Sigmoid colon (tissue), 7 donors: ENCODE measurements at places on chromosomes 1 and 21. TPM values are rescaled to one million over a fixed set of nuclear protein-coding genes. Genes with fewer than 3 reads are reported as not detected.

DNA sequence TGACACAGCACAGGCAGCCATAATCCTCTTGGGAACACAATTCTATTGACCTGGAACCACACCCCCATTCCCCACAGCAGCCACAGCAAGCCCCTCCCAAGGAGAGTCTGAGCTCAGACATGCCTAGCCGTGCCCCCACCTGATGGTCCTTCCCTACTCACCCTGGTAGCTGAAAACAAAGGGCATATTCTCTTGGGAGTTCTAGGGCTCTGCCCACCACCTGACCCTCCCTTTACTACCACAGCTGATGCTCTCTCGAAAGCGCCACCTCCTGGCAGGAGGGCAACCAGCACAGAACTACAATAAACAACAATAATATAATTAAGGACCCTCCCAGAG, 184.8 kb upstream of the COA6 start:
- DNase-seq, result no peak

DNA sequence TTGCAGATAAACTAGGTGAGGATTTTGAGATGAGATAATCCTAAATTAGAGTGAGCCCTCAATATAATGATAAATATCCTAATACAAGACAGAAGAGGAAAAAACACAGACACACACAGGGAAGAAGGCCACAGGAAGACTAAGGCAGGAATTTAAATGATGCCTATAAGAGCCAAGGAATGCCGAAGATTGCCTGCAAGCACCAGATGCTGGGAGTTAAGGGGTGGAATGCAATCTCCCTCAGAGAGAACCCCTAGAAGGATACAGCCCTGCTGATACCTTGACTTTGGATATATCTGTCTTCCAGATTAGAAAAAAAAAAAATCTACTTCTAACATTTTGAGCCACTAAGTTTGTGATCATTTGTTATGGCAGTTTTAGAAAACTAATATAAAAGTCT, 299.7 kb upstream of the PRMT6 start:
- DNase-seq, result no peak

GRCh38 chr1:42951588-42951987, 7.1 kb downstream of the SLC2A1 start:
- no peak for DNase-seq

- DNase-seq, result no peak
These were observed 64.2 kb upstream of the ERRFI1 start for GRCh38 chr1:8090241-8090702.

FTCD gene
- total RNA-seq, result not detected

FMO5 gene
- 7.1 TPM for total RNA-seq

- no peak for DNase-seq
These were observed 4.8 kb downstream of the MFSD2A start for GRCh38 chr1:39959651-39960333.

HTR6 gene
- not detected for total RNA-seq

DNA sequence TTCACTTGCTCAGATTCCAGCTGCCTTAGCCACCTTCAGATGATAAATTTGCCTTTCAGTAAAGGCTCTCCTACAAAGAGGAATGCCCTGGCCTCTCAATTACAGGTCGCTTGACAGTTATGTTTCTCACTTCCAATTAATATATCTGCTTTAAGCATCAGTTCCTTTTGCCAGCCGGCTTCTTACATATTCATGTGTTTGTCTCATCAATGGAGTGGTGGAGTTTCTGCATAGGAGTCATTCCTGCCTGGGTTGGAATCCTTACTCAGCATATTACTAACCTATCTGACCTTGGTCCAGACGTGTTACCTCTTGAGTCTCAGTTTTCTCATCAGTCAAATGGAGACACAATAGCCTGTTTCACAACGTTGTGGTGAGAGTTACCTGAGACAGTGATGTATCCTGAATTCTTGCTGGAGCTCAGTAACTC, 9.4 kb upstream of the SESN2 start:
- DNase-seq, result no peak

DNA sequence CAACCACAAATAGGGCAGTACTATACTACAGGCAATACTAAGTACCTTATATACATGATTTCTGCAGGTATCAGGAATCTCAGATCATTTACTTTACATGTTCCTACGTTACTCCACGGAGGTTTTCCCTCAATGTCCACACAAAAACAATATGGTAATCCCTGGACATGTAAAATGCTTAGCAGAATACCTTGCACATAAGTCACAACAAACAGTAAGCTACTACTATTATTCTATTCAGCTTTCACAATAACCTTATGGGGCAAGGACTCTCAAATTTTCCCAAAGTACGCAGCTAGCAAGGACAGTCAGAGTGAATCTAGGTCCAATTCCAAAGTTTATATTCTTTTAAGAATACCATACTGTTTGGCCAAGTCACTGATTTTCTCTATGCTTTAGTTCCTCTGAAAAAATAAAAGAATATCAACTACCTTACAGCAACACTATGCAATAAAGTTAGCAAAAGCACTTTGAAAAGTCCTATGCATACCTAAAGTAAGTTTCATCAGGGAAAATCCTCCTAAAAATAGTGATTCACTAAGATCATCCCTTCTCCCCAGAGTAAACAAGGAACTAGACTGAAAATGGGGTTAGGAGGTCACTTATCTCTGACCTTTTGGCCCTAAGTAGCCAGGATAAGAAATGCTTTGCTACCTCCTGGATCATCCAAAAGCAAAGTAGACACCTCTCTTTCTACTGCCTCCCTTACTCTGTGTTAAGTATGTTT, 67.4 kb downstream of the LUZP1 start:
- DNase-seq, result no peak

GRCh38 chr21:36881228-36881627, 85.2 kb downstream of the HLCS start:
- DNase-seq, result no peak

GRCh38 chr1:210815641-210816550, 318.1 kb downstream of the KCNH1 start:
- DNase-seq, result no peak

- DNase-seq, result no peak
These were observed 364.0 kb downstream of the CAMTA1 start for GRCh38 chr1:7149080-7149838.

DNA sequence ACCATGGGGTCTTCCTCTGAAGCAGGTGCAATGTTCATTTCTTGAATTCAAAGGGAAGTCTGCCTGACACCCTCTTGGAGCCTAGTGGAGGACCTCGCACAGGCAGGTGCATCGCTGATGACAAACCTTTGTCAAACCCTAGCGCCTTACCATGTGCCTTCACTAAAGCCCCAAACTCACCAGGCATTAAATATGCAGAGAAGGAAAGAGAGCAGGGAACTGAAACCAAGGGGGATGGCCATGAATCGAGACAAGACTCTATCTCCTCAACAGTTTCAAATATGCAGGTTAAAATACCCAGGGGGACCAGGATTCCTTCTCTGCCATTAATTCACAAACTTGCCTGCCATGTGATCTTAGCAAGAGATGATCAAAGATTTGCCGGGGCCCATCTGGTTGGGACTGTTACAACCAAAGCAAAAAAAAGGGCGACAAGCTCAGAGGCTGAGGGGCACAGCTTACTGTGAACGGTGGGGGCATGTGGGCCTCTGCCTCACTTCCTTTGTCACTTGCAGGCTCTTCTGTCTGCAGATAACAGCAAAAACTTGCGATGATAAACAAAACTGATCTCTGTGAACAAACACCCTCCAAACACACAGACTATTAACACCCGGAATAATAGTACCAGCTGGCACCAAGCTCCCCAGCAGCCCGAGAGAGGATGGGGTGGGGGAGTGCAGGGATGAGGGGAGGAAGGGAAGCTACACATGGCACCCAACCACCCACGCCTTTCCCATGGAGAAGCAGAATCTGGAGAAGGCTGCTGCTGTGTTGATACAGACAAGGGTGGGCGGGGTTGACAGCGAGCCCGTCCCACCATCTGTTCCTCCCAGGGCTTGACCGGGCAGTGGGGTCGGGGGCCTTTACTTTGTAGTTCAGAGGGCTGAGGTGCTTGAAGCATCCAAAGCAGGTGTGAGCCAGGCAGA, 33.9 kb downstream of the TMEM63A start:
- DNase-seq, result no peak

- no peak for DNase-seq
These were observed 120.2 kb downstream of the TLR5 start for GRCh38 chr1:223022641-223023473.

DNA sequence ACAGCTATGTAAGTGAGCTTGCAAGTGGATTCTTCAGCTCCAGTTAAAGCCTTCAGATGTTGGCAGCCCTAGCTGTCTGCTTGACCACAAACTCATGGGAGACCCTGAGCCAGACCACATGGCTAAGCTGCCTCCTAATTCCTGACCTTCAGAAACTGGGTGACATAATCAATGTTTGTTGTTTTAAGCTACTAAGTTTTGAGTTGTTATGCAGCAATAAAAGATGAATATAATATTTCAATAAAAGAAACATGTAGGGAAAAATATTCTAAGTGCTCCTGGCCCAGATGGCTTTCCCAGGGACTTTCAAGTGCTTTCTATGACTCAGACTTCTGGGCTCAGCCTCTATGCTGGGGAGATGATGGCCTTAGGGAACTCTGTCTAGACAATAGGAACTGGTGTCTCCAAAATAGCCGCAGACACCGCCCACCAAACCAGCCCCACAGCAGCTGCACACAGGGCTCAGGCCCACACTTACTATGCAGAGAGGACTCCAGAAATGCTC, 20.3 kb upstream of the AZIN2 start:
- DNase-seq, result peak; percentile 79

GRCh38 chr1:213977486-213977842, 10.3 kb upstream of the PROX1 start:
- DNase-seq, result no peak

DNA sequence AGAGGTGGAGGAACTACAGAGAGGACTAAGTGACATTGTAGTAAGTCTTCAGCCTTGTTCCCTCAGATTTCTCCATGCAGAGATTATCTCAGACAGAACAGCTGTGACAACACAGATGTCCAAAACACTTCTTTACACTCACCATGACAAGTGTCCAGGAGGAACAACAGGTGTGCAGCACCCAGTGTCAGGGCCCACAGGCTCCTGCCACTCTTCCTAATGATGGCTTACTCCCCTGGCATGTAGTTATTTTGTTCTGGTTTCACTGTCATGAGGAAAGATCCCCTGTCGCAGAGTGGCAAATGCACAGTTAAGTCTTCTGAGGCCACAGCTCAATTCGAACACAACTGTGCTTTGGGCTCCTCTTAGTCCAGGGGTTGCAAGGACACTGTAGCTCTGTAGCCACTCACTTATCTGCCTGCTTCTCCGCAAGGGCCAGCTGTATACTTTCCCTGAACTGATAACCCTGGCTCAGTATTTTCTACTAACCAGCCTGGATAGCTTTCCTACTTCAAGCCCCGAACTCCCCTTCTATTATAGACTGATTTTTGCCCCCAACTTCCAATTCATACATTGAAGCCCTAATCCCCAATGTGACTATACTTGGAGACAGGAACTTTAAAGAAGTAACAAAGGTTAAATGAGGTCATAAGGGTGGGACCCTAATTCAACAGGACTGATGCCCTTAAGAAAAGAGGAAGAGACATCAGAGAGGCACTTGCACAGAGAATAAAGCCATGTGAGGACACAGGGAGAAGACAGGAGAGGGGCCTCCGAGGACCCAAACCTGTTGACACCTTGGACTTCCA, 11.1 kb downstream of the PDZK1 start:
- DNase-seq, result no peak

DNA sequence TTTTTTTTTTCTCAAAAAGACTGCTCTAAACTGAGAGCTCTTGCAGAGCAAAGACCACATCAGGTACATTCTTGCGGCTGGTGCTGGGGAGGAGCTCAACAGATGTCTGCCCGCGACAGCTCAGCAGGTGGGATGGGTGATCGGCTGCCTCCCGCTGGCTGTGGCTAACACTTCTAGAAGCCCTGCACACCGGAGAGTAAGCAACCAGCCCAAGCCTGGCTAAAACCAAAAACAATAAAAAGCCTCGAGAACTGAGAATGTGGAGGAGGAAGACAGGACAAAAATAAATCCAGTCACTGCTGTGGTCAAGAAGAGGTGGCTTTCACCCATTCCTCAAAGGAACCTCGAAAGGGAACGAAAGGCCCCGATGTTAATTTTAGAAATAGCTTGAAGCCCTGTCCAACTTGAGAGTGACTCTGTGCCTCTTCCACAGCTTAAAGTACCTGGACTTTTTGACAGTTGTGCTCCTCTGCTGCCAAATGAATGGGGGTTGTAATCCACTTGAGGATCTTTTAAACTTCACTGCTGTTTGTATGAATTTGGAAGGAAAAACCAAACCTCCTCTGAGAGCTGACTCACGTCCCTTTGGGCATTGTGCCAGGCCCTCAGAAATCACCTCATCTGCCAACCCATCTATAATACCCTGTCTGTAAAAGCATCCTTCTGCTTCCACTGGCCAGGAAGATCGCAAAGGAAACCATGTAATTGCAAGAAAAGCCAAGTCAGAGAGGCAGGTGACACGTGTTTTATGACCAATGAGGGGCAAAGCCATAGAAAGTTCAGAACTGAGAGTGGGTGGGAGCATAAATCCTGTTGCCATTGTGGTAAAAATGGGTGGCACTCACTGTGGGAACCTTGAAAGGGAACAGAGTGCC, 78.6 kb downstream of the KCNN3 start:
- DNase-seq, result no peak

DNA sequence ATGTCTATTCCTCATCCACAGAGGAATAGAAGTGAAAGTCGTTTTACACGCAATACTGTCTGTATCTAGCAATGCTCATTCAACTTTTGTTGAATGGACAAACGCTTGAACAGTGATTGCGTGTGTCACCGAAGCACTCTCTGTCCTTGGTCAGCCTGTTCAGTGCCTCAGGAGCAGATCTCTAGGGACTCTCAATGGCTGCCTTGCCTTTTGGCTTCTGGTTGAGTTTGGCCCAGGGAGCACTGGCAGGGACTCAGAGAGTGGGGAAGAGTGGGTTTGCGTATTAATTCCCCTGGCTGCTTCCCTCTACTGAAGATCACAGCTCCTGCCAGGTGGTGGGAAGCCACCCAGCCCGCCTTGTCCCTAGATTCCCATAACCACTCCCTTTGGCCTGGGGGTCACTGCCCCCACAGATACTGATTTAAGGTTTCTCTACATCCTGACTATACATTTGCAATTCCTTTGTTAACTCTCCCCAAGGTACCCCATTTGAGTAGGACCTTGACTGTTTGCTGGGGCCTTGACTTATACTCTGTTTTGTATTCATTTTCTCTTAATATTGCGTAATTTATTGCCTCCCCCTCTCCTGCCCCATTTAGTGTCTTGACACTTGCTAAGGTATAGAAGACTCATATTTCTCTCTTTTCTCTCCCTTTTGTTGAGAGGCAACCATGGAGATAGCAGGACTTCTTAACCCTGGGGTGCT, 61.7 kb upstream of the USP24 start:
- DNase-seq, result no peak
